ENCODE measurements at places on chromosomes 7 and 10.

DNA sequence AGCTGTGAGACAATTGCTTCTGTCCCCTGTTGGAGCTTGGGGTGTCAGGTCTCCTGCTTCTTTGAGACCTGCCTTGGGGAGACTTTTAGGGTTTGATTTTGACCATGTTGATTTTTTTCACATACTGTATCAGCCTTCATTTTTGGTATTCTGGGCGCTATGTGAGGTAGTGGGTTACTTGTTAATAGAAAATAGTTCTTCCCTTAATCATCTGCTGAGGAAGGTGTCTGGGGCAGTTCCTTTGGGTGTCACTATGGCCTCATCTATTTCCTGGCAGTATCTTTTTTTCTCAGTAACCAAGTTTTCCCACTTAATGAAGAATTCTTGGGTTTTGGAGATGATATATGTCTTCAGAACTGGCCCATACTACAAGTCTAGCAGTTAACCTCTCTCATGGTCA, 4.6 kb upstream of the NOLC1 start:
- DNase-seq: no peak

GRCh38 chr10:124992462-124993344, 50.8 kb downstream of the ZRANB1 start:
- peak; percentile 25 for DNase-seq

DNA sequence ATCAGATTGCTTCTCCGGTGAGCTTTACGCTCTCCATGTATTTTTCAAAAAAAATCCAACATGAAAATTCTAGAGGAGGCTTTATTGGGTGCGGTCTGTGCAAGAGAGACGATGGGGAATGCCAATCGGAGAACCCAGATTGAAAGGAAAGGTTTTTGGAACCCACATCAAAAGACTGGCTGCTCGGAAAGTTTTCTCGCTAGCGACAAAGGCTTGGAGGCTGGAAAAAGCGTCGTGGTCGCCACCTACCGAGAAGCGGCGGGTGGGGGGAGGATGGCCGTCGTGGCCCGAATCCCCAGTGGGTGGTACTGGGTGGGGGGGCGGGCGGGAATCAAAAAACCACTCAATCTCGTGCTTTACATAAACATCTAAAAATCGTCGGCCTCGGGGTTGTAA, 1.1 kb upstream of the GTF2I start:
- peak; percentile 27 for DNase-seq

GRCh38 chr10:75959209-75959608, 527.8 kb downstream of the LRMDA start:
- DNase-seq: no peak

GRCh38 chr7:974172-974571, 1.2 kb downstream of the COX19 start:
- no peak for DNase-seq

DNA sequence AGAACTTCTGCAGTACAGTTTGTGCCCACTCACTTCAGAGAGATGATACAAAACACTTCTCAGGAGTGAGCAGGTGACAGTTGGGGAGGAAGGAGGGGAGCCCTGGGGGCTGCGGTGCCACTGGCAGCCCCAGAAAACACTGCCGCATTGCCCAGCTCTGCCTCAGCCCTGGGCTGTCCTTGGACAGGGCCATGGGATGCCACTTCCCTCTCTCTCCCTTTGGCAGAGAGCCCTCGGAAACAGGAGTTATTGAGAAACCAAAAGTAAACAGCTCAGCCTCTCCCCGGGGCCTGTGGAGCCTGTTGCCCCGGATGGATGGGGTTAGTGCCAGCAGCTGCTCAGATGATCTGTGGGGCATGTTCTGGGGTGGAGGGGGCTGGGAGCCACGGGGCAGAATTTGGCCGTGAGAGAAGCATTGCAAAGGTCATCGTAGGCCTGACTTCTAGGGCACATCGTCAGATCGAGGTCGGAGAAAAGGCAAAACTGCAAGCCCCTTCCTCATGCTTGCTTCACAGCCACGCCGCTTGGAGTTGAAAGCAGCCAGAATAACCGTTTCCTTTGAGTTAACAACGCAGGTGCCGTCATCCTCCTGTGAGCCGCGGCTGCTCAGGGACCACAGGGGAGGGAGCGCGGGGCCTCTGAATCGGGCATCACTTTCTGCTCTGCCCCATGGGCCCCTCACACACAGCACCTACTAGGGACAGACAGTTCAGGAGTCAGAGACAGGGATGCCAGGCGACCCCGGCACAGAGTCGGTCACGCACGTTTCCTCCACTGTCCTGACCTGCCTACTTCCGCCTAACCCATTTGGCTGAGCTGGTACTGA, 256.4 kb downstream of the CAMK1D start:
- peak; percentile 33 for DNase-seq

DNA sequence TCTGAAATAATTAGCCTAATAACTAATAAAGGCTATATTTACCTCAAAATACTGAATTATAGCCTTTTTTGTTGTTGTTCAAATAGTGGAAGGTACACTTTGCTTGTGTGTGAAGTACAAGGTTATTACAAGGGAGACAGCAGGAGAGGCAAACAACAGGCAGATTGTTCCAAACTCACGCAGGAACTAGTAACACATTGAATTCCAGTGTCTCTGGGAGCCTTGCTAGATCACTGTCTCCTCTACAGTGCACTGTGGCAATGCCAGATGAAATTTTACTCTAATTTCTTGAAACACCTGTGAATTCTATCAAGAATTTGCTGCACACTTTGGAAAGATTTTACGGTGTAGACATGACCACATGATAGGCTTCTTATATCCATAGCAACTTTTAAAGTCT, 112.6 kb downstream of the MDFIC start:
- no peak for DNase-seq

DNA sequence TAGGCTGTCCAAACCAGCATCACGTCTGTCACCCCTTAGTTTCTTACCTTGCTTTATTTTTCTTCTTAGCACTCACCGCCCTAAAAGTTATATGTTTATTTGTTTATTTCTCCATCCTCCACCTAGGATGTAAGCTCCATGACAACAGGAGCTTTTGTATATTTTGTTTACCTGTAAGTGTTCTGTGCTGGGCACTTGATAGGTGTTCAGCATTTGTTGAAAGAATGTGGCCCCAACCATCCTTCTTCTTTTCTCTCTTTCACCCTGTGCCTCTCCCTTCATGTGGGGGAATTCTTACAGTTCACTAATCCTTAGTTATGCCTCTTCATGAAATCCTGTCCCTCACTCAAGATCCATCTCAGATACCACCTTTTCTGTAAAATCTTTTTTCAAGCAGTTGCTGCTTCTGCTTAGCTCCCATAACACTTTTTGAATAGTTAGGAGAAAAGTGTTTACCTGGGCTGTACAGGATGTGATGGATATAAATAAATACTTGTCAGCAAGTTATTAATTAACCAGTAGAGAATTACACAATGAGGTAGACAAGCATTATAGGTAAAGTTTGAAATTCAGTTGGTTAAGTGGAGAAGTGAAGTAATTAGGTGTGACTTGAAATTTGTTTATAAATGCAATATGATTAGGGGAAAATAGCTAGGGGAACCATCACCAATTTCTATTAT, 9.7 kb downstream of the AHR start:
- no peak for DNase-seq

DNA sequence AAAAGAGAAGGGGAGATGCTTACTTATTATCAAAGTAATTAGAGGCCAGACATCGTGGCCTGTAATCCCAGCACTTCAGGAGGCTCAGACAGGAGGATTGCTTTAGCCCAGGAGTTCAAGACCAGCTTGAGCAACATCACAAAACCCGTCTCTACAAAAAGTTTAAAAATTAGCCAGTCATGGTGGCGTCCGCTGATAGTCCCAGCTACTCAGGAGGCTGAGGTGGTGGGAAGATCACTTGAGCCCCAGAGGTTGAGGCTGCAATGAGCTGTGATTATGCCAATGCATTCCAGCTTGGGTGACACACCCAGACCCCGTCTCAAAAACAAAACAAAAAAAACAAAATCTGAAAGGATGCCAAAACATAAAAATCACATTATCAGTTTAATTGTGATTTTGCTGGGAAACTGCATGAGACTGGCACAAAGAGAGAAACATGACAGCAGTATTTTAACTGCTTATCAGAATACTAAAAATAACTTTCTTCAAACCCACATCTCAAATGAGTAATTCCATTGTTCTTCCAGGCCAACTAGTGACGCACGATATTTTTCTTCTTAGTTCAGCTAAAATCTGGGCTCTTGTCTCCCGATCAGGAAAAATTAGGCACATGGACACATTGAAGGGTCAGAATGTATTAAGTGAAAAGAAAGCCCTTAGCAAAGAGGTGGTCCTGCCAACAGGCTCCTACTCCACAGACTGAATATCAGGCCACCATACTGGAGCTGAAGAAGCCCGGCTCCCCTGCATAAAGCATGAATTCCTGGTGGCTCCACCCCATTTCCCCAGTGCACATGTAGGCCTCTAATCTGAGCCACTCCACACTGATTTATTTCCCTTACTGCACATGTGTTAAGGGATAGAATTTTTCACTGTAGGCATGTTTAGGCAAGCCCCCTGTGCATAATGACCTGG, 9.6 kb upstream of the CCM2 start:
- DNase-seq: no peak

DNA sequence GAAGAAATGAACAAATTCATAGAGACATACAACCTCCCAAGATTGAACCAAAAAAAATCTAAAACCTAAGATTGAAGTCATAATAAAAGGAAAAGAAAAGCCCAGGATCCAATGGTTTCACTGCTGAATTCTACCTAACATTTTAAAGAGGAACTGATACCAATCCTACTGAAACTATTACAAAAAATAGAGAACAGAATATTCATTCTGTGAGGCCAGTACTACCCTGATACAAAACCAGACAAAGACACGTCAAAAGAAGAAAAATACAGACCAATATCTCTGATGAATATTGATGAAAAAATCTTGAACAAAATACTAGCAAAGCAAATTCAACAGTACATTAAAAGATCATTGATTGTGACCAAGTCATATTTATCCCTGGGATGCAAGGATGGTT, 128.5 kb upstream of the STEAP1 start:
- DNase-seq: no peak

- no peak for DNase-seq
Observed at GRCh38 chr7:134374291-134374690, 57.6 kb upstream of the SLC35B4 start.

GRCh38 chr7:117560030-117560429, 80.2 kb downstream of the CFTR start:
- DNase-seq: no peak

- DNase-seq: peak; percentile 39
Observed at GRCh38 chr10:14022052-14022451, 308.7 kb downstream of the FRMD4A start.

GRCh38 chr7:107079212-107079940, 34.9 kb downstream of the PRKAR2B start:
- no peak for DNase-seq

Measured in GM20000 (cell line).